ENCODE measurements at places on chromosomes 5 and 9.

GRCh38 chr5:142664636-142665035 is 21.3 kb downstream of the FGF1 start:
- DNase-seq: no peak

- no peak for DNase-seq
Observed at GRCh38 chr9:129650680-129651235, 8.8 kb upstream of the ASB6 start.

- no peak for DNase-seq
Observed at GRCh38 chr5:5899716-5900115, 477.2 kb downstream of the ICE1 start.

DNA sequence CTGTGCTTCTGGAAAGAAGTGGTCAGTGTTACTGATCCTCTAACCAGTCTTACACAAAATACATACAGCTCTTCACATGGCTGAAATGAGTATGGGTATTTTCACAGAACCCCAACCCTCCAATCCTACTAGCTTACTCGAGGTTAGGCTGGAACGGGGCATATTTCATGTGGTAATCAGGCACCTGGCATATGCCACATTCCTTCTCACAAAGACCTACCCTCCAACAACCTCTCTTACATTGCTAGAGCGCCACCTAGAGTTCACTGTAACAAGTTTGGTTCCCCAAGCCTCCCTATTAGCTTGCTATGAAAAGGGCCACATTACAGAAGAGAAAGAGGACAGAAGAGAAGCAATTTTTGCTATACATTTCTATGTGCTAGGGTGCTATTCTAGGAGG is 597.3 kb downstream of the PRELID2 start:
- DNase-seq: no peak

GRCh38 chr5:96843140-96843539 is 33.2 kb upstream of the ERAP2 start:
- DNase-seq: no peak

DNA sequence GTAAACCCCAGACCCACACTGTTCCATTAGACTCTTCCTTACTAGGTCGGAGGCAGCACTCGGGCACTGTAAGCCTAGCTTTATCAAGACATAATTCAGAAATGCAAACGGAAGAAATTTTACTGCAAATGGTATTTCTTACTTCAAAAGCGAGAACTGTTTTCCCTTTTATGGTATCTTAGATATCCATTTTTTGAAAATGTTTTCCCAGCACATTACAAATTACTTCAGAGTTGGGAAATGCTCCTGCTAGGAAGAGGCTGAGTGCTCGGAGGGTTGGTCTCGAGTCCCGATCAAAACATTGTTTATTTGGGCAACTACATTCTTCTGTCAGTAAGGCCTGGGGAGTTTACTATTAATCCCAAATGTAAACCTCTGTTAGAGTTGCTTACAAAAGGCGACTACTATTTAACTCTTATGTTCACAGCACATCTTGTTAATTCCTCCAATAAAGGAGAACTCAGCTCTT is 332.9 kb downstream of the CWC27 start:
- DNase-seq: no peak

- no peak for DNase-seq
Observed at GRCh38 chr5:16593628-16594027, 23.2 kb downstream of the RETREG1 start.

- DNase-seq: no peak
Observed at GRCh38 chr9:134545215-134545542, 96.4 kb upstream of the COL5A1 start.

All from stimulated activated CD4-positive, alpha-beta T cell treated with anti-CD3 and anti-CD28 coated beads, Interleukin-15, amount 100 ng/mL, for 1 hour (primary cell).